ENCODE measurements at places on chromosomes 12 and 14. TPM values are rescaled to one million over a fixed set of nuclear protein-coding genes. Genes with fewer than 3 reads are reported as not detected.

The KRT74 gene
- total RNA-seq, result not detected

The EPYC gene
- not detected for total RNA-seq

The TRHDE gene
- 1.6 TPM for total RNA-seq

The CLEC6A gene
- not detected for total RNA-seq

The LMO3 gene
- total RNA-seq, result 0.39 TPM

The PACS2 gene
- 101 TPM for total RNA-seq

The RALGAPA1 gene
- 34.4 TPM for total RNA-seq

The CCDC196 gene
- total RNA-seq, result not detected

The NELL2 gene
- not detected for total RNA-seq

The ETNK1 gene
- total RNA-seq, result 33.6 TPM

The PLEKHG7 gene
- not detected for total RNA-seq

The GLIPR1L1 gene
- not detected for total RNA-seq

The CCDC197 gene
- total RNA-seq, result not detected

The OAS1 gene
- 1.2 TPM for total RNA-seq

The ESR2 gene
- total RNA-seq, result 0.33 TPM

The TMEM233 gene
- 6.7 TPM for total RNA-seq

The LRP1-AS gene
- total RNA-seq, result not detected

The CLEC1B gene
- not detected for total RNA-seq

The RPL10L gene
- not detected for total RNA-seq

The LMNTD1 gene
- 0.63 TPM for total RNA-seq

The RNASE12 gene
- total RNA-seq, result not detected

The METTL3 gene
- 44.6 TPM for total RNA-seq

The KRT73 gene
- not detected for total RNA-seq

The ANKRD33 gene
- total RNA-seq, result 0.03 TPM

The GALNT16 gene
- 1.7 TPM for total RNA-seq

The CABP1 gene
- 21.4 TPM for total RNA-seq

The MYH7 gene
- total RNA-seq, result not detected

The ZCCHC8 gene
- 11.9 TPM for total RNA-seq

The TUBA1C gene
- total RNA-seq, result 303 TPM

The TAC3 gene
- not detected for total RNA-seq

The FGF6 gene
- not detected for total RNA-seq

The KRT81 gene
- total RNA-seq, result 0.13 TPM

The DHH gene
- 0.07 TPM for total RNA-seq

The ENDOU gene
- 0.40 TPM for total RNA-seq

The NTN4 gene
- total RNA-seq, result 130 TPM

The TEX52 gene
- not detected for total RNA-seq

The STXBP6 gene
- total RNA-seq, result 1.7 TPM

The RIPK3 gene
- total RNA-seq, result not detected

The GDF11 gene
- total RNA-seq, result 15.3 TPM

The NPAS3 gene
- 0.76 TPM for total RNA-seq

The GPRC5A gene
- total RNA-seq, result 56.1 TPM

The PRH2 gene
- not detected for total RNA-seq

The TEX22 gene
- 0.17 TPM for total RNA-seq

The IFNG-AS1 gene
- 0.07 TPM for total RNA-seq

Data from smooth muscle cell of the pulmonary artery (primary cell).